Liver (tissue), 10 donors: ENCODE measurements at places on chromosomes 16 and 17. TPM values are rescaled to one million over a fixed set of nuclear protein-coding genes. Genes with fewer than 3 reads are reported as not detected.

- no peak for DNase-seq
Measured at GRCh38 chr16:79786389-79786788, 185.9 kb upstream of the MAF start.

GRCh38 chr16:58509256-58510096 lies 5.8 kb upstream of the SETD6 start:
- no peak for DNase-seq

DNA sequence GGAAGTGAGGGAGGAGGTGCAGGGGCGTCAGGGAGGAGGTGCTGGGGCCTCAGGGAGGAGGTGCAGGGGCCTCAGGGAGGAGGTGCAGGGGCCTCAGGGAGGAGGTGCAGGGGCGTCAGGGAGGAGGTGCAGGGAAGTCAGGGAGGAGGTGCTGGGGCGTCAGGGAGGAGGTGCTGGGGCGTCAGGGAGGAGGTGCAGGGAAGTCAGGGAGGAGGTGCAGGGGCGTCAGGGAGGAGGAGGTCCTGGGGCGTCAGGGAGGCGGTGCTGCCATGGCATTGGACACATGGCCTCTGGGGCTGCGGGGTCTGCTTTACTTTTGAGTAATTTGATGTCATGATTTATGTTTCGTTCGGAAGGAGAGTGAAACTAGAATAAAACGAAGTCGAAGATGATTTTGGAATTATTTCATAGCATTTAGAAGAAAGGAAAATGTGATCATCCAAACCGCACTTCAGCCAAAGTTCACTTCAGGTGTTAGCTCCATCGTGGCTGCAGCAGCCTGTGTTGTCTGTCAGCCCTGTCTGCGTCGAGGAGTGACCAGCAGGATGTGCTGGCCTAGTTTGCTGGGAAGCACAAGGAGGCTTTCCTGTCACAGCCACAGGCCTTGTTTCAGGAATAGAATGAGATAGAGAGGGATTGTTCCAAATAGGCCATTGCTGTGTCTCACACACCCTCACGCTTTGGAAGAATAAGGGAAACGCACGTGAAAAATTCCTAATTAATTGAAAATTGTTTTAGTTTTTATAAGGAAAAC lies 42.8 kb downstream of the RAB11FIP3 start:
- no peak for DNase-seq

GRCh38 chr16:1745900-1746692 lies 25.2 kb downstream of the NME3 start:
- no peak for DNase-seq

- DNase-seq = no peak
Measured at GRCh38 chr16:56163938-56164337, 27.4 kb upstream of the GNAO1 start.

DNA sequence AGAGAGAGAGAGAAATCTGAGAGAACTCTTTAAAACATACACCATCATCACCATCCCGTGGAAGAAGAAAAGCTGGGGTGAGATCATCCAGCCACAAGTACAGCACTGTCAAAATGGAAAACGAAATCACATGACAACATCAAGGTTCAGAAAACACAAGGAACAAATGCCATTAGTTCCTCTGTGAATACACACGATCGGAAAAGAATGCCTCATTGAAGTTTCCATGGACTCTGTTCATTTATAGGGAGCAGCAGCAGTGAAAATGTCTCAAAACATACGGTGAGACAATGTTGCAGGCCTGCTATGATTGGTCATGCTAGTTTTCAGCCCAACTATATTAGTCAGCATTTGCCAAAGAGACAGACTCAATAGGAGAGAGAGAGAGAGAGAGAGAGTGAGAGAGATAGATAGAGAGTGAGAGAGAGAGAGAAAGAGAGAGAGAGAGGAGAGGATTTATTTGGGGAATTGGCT lies 4.4 kb downstream of the CFAP97D1 start:
- DNase-seq = no peak

GRCh38 chr17:78868391-78868790 lies 27.8 kb upstream of the USP36 start:
- DNase-seq = no peak

DNA sequence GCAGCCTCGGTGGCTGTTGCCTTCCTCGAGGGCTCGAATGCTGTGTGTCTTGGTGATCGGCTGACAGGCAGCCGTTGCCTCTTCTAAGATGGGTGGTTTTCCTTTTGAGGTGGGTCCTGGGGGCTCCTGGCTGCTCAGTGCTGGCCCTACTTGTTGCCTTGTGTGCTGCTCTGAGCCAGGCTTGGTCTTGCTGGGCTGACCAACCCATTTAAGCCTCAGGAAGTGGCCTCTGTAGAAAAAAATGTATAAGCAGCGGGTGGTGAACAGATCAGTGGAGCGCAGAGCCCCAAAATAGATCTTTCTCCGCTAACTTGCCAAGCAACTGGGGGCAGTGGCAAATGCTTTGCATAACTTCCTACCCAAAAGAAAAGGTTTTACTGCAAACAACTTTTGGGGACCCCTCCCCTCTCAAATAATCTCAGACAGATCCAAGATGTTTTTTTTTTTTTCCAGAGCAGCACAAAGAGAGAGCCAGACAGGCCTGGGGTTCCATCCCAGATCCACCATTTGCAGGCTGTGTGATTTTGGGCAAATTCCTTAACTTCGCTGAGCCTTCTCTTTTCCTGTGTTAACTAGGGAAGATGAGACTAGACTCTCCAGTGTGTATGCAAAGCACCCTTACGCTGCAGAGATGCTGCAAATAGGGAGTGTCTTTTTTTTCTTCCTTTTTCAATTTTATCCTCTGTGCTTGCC lies 42.5 kb downstream of the PLCG2 start:
- no peak for DNase-seq

DNA sequence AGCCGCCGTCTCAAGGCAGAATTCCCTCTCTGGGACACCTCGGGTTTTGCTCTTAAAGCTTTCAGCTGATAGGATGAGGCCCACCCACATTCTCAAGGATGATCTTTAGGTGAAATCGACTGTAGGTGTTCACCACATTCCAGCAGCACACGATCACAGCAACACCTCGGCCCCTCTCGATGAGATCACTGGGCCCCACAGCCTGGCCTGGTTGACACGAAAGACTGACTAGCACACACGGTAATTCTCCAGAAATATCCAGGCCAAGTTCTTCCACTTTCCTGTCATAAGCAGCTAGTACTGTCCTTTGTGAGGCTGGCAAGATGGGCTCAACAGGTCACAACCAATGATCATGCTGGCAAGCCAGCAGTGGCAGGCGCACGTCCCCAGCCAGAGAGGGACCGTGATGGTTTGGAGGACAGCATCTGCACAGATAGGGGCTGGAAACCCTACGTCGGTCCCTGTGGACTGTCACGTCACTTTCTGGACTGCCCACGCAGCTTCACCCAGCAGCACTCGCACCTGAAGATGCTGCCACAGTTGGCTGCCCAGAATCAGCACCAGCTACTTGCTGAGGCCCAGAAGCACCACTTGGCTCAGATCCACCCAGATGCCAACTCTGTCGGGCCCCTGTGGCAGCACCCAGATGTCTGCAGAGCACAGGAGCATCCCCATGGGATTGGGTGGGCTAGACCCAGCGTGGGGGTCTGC lies 17.4 kb downstream of the TMC6 start:
- DNase-seq = no peak

DNA sequence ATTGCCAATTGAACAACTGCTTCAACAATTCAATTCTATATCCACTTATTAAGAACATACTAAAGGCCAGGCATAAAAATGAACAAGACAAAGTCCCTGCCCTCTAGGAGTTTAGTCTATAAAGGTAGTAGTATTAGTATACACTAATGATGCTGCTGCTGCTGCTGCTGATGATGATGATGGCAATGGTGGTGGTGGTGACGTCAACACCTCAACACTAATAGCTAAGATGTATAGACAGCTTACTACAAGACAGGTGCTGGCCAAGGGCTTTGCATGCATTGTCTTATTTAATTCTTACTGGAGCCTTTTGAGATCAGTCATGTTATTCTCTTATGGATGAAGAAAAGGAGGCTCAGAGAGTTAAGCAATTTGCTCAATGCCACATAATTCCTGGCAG lies 164.4 kb upstream of the ASIC2 start:
- DNase-seq = no peak

- no peak for DNase-seq
Measured at GRCh38 chr16:23635958-23636357, 5.2 kb downstream of the PALB2 start.

DNA sequence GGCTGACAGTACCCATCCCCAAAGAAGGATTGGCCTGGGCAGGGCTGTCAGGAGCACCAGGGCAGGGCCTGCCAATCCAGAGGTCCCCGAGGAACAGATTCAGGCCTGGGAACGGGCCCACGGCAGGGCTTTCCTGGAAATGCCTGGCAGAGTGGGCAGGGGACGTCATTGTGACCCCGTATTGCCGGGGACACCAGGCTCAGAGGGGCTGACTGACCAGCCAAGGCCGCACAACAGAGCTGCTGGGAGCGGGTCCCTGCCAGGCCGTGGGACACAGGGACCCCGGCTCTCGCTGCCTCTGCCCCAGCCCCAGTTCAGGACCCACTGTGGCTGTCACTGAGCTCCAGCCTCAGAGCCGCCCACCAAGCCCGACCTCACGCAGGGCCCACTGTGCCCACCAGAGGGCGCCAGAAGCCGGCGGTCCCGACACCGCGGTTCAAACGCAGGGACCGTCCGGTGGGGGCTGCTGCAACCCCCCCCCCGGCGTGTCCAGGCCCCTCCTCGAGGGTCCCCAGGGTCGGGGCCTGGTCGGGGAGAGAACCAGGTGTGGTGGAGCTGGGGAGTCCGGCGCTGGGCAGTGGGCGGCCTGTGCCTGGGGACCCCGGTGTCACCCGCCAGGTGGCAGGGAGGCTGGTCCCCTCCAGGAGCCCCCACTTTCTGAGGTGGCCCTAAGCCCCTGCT lies 15.2 kb upstream of the SSTR5 start:
- DNase-seq = peak; percentile 72

- peak; percentile 10 for DNase-seq
Measured at GRCh38 chr16:50861451-50861850, 119.6 kb downstream of the CYLD start.

DNA sequence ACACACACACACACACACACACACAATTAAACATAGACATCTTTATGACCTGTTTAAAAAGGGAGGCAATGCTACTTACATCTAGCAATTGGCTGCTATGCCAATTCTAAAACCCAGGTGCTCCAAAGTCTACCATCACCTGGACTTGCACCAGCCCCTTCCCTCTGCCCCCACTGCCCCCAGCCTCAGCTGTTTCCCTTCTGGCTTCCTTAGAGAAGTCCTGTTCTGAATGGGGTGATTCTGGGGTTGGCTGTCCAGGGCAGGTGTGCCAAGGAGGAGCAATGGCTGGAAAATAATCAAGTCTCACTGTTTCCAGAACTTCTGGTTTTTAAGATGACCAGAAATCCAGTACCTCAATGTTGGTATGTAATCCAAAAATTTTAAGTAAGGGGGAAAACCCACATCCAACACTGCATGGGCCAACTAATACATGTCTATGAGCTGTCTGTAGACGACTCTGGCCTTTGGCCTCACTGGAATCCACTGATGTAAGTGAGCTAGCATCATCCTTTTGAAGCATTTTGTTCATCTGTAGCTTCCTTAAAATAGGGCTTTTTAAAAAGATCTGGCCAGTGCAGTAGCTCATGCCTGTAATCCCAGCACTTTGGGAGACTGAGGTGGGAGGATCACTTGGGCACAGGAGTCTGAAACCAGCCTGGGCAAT lies 2.1 kb downstream of the IFT20 start:
- no peak for DNase-seq

DNA sequence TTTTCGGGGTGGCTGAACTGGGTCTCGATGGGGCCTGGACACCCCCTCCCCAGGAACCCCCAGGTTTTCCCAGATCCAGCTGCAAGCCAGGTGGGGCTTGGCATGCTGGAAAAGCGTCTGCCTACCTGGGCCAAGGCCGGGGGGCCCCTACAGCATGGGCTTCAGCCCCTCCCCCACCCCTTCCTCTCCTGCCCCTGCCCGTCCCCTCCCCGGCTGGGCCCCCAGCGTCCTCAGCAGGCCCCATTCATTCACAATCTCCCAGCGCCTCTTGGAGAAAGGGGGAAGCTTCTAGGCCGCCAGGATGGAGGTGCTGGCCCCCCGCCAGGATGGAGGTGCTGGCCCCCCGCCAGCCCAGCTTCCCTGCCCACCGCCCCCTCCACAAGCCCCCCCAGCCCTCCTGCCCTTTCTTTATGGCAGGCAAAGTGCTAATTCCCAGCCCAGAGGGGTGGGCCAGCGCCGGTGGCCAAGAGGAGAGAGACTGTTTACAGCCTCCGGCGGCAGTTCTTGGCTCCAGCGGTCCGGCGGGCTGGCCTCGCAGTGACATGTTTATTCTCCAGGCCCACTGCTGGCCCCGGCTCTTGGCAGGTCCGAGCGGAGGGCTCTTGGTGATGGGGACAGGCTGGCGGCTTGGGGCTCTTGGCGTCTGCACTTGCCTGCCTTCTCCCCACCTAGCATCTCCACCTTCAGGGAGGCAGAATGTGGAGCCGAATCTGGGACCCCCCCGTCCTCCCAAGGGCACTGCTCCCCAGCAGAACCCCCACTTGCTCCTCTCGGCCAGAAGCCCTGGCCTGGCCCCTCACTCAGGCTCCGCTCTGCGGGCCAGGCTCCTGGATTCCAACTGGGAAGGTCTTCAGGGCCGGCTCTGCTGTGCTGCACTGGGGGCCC lies 94.4 kb upstream of the CIBAR2 start:
- DNase-seq = no peak

GRCh38 chr16:85159179-85159980 lies 47.1 kb upstream of the CIBAR2 start:
- DNase-seq = no peak

GRCh38 chr17:8163978-8164814 lies 1.4 kb upstream of the VAMP2 start:
- peak; percentile 68 for DNase-seq

ALOX15 gene
- total RNA-seq = not detected

MYL4 gene
- total RNA-seq = not detected

NHERF2 gene
- total RNA-seq = 36.6 TPM

KRT9 gene
- total RNA-seq = not detected

CACNG4 gene
- total RNA-seq = 0.09 TPM

ULK2 gene
- 7.9 TPM for total RNA-seq
